Activated CD4-positive, alpha-beta T cell treated with anti-CD3 and anti-CD28 coated beads, Interleukin-2, amount 50 U/mL, for 1 hour (primary cell): ENCODE measurements at places on chromosomes 2 and 18.

- no peak for DNase-seq
Measured at GRCh38 chr2:180412219-180412618, 405.1 kb upstream of the CWC22 start.

DNA sequence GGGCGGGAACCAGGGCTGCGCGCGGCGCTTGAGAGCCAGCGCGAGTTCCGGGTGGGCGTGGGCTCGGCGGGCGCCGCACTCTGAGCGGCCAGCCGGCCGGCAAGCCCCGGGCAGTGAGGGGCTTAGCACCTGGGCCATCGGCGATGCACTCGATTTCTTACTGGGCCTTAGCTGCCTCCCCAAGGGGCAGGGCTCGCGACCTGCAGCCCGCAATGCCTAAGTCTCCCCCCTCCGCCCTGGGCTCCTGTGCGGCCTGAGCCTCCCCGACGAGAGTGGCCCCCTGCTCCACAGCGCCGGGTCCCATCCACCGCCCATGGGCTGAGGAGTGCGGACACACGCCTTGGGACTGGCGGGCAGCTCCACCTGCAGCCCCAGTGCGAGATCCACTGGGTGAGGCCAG is 36.5 kb upstream of the MAP2 start:
- DNase-seq = no peak

- no peak for DNase-seq
Measured at GRCh38 chr18:44979748-44980147, 299.1 kb downstream of the SETBP1 start.

DNA sequence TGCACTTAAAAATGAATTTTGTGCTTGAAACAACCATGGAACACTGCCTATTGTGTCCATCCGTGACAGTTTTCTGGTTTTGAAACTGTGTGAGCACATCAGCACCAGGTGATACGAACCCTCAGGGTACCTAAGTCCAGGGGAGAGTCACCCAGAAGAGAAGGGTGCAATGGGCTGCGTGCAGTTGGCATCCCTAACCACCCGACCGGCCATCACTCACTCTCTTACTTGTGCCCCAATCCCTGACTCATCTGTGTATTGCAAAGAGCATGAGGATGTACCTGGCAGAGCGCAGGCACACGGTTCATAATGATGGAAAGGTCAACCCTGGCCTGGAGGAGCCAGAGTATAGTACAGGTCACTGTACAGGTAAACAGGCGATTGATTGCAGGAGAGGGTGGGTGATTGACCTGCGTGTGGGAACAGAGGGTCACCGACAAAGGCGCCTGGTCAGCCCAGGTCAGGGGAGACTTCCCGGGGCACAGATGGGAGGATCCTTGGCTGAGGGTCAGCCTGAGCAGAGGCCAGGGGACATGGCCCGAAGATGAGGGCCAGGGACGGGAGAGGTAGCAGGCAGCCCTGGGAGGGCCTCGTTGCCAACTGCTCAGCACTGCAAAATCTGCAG is 160.3 kb downstream of the SEPTIN10 start:
- DNase-seq = no peak

DNA sequence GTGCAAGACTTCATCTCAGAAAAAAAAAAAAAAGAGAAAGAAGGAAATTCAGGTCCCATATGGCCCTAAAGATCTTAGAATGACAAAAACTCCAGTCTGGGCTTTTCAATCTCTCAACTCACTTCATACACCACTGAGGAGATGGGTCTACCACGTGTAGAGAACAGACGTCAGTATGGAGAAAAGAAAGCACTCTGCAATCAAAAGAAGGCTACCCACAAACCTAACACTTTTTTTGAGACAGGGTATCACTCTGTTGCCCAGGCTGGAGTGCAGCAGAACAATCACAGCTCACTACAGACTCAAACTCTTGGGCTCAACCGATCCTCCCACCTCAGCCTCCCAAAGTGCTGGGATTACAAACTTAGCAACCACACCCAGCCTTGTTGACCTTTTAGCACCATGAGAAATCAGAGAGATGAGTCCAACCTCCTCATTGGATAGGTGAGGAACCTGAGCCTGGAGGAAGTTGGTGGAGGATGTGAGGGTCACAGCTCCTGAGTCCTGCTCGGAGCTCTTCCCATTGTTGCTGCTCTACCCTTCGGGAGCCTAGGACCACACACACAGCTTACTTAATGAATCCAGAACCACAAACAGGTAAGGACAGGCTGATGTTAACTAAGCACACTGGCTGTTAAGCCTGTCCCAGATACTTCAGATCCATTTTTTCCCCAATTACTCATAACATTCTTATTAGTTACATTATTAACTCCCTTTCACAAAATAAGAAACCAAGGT is 23.7 kb downstream of the TBC1D8 start:
- no peak for DNase-seq

- no peak for DNase-seq
Measured at GRCh38 chr2:54814389-54815147, 91.1 kb downstream of the EML6 start.

- DNase-seq = no peak
Measured at GRCh38 chr2:129884221-129884786, 95.2 kb upstream of the RAB6C start.

GRCh38 chr2:48567671-48568070 is 37.7 kb downstream of the STON1 start:
- no peak for DNase-seq

DNA sequence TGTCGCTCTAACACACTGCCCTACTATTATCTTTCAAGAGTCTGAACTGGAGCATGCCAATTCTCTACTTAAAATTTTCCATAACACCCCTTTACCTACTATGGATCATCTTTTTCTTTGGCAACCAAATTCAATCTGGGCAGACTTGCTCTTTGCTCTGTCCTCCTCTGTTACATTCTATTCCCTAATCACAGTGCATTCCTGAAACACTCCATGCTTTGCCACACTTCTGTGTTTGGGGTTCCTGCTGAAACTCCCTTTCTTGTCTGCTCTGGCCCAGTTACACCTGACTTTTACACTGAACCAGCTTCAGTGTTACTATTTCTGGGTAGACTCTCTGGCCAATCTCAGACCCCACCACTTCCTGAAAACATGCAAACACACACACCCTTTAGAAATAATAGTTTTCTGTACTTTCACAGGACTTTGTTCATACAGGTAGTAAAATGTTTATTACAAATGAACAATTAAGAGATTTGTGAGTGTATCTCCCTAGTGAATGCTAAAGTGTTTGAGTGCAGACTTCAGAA is 119.9 kb upstream of the DCC start:
- DNase-seq = no peak

GRCh38 chr2:38174646-38175423 is 98.9 kb upstream of the CYP1B1 start:
- DNase-seq = no peak

DNA sequence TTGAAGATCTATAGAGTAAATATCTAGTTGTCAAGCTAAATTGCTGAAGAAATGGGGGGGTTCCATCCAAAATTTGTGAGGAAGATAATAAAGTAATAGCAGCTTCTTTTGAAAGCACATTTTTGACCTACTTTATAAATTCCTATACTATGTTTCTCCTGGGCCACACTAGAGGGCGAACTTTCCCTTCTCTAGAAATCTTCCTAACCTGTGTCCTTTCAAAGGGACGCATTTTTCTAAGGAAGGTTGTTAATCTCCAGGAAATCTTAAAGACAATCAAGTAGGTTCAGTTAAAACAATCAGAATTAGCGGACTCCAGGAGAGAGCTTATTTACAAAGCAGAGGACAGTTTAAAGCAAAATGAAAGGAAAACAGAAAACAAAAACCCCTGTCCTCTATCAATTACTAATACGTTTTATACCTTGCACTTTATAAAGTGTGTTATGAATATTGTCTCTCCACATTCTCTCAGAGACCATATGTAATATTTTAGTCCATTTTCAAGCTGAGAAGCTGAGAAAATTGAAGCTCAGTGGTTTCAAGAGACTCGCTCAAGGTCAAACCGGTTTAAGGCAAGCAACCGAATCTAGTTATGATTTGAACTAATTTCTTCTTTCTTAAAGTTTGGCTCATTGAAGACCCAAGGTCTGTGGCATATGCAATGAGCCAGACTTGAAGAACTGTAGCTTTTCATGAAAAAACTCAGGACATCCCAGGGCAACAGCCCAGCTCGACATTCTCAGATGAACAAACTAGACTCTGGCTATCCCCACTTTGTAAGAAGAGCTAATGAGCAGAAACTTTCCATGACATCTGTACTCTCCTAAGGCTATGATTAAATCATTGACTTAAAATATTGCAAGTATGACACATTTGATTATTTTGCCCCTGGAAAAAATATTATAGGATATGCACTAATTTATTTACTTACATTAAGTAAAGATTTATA is 273.6 kb downstream of the PAX3 start:
- no peak for DNase-seq

GRCh38 chr2:86000938-86001312 is 104.8 kb downstream of the POLR1A start:
- no peak for DNase-seq

DNA sequence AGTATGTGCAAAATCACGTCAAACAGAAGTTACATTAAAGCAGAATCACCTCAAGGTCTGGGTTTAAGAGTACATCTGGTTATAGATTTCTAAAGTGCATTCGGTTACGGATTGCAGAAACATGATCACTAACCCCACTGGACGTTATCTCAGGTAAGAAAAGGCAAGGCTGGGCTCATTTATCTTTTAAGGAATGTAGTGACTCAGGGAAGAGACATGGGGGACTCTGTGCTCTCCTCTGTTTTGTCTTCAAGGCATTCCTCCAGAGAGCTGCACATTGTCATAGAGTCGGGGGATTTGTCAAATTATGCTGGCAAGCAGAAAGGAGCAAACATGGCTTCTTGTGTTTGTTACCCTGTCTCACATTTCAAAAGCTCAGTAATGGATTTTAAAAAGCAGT is 14.3 kb downstream of the WDSUB1 start:
- DNase-seq = no peak

DNA sequence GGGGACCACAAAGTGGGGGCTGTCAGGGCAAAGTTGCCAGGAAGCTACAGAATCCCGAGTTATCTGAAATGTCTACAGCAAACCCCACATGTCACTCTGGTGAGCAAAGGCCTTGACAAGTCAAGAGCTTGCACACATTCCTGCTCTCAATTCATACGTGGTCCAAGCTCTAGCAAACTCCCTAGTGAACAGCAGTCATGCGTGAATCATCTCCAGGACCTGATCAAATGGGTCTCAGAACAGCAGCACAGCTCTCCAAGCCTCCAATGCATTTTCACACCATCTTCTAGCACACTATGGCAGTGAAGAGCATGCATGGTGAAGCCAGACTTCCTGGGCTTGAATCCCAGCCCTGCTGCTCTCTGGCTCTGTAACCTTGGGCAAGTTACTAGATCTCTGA is 68.5 kb downstream of the MYO5B start:
- no peak for DNase-seq

GRCh38 chr18:55337908-55338521 is 250.0 kb downstream of the TCF4 start:
- DNase-seq = no peak

- DNase-seq = no peak
Measured at GRCh38 chr2:40725040-40725439, 273.1 kb upstream of the SLC8A1 start.

DNA sequence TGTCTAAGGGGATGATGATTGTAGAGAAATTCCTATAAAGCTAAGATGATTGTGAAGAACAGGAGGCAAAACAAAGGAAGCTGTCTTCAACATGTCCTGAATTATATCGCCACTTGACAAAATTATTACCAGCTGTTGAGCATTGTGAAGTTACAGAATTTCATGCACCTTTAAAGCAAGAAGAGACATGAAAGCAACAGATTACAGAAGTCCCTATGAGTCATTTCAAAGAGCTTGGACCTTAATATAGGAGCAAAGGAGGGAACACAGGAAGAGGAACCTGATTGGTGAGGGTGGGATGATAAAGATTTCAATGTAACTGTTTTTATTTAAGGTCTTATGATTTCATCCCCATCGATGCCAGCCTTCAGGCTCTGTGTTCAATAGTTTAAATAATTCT is 526.9 kb upstream of the HNMT start:
- no peak for DNase-seq

GRCh38 chr2:221467610-221468009 is 104.5 kb downstream of the EPHA4 start:
- no peak for DNase-seq

DNA sequence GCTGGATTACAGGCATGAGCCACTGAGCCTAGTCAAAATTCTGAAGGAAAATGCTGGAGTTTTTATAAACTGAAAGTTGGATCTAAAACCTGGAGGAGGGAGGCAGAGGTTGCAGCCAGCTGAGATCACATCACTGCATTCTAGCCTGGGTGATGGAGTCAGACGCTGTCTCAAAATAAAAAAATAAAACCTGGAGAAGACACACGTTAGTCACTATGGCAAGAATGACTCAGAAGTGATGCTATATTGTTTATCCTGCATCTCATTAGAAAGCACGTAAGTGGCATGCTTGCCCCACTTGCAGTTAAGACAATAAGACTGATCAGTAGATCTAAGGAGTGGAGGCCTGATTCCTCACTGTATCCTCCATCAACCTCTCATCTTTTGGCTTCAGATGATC is 106.6 kb upstream of the STON1 start:
- no peak for DNase-seq

DNA sequence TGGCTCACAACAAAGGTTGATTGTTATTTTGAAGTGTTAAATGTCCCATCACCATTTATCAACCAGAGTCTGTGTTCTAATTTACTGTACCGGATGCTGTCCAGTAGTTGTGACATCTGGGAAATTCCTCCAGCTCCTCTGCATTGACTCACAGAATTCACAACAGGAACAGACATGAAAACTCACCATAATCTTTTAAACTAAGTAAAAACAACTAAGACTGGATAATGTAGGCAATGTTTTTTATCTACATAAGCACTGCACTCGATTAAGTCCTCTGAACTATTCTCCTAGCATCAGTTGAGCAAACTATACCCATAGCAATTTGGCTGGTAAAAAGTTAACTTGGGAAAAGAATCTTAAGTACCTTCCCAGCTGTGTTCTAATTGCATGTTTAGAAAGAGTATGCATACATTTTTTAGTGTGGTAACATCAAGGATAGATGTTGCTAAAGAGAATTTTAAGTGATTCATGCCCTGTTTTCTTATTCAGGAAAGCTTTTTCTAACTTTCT is 42.9 kb upstream of the MYO1B start:
- no peak for DNase-seq

- DNase-seq = no peak
Measured at GRCh38 chr2:231795525-231796327, 9.5 kb downstream of the COPS7B start.

DNA sequence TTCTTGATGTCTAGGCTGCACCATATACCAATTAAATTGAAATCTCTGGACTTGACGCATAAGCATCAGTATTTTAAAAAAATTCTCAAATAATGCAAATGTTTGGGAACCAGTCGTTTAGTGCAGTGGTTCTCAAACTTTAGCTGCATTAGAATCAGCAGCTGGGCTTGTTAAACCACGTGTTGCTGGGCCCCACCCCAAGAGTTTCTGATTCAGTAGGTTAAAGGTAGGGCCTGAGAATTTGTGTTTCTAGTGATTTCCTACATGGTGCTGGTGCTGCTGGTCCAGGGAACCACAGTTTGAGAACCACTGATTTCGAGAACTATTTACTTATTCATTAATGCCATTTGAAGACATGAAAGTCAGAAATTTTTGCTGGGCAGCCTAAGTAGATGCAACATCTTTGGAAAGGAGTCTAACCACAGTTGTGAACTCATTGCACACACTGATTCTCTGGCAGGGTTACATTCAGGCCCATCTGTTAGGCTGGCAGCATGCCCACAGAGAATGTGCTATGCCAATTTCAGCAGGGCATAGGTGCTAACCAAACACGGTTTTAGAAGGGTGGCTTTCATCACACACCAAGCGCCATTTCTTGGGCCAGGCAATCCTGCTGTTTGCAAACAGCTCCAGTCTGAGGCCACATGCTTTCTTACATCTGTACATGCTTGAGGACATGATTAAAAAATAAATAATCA is 26.4 kb upstream of the ATP5MC3 start:
- no peak for DNase-seq
